GM13976 (cell line): ENCODE measurements at places on chromosomes 13 and 19.

DNA sequence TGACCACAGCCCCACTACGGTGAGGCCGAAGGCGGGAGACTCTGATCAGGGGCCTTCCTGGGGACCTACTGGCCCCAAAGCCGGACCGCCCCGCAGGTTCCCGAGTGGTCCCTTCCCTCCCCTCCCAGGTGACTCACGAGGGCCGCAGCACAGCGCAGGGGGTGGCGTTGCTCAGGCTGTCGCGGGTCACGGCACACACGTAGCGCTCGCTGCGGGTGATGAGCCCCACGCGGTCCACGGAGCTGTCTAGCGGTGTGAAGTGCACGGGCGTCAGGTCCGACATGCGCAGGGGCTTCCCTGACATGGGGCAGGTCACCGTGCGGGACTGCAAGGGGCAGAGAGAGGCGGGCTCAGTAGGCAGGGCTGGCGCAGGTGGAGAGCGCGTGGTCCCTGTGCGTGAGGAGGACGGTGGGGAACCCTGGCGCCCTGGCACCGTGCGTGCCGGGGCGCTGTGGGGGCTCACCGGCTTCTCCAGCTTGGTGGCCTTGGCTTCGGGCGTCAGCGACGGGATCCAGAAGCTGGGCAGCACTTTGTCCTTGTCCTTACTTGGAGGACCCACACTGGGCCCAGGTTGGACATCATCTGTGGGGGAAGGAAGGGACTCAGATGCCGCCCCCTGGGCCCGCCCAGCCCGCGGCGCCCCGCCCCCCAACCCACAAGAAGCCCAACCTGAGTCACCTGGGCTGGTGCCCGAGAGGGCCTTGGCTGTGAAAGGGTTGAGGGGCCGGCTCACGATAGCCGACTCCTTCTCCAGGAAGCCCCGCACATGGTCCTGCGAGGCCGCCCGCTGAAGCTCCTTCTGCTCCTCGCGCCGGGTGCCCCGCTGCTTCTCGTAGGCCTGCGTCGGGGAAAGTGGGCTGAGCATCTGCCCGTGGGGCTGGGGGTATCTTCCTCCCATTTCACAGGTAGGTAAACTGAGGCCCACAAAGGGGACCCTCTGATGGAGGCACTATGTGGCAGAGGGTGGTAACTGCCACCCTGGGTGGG, 23.7 kb downstream of the NOSIP start:
- no peak for DNase-seq

- no peak for DNase-seq
These were observed 230.7 kb upstream of the PRR20A start for GRCh38 chr13:56909896-56910600.

DNA sequence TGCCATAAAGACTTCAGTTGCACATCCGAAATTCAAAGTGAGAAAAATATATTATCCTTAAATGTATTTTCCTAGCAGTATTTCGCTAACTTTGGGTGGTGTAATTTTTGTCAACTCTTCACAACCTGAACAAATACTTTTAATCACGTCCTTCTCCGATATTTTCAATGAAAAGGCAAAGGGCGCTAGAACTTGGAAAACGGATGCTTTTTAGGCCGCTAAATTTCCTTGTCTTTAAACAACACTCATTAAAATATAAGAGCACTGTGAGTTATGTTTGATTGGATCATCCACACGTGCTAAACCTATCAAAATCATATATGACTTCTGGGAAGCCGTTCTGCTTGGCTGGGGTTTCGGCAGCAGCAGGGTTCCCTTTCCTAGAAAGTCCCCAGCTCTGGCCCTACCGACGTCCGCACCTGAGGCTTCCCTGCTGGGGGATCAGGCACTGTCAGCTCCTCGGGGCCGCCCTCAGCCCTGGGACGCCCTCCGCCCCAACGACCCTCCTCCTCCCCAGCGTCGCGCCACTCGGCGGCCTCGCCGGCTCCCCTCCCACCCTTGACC, 462 bp upstream of the MPHOSPH8 start:
- DNase-seq: no peak

DNA sequence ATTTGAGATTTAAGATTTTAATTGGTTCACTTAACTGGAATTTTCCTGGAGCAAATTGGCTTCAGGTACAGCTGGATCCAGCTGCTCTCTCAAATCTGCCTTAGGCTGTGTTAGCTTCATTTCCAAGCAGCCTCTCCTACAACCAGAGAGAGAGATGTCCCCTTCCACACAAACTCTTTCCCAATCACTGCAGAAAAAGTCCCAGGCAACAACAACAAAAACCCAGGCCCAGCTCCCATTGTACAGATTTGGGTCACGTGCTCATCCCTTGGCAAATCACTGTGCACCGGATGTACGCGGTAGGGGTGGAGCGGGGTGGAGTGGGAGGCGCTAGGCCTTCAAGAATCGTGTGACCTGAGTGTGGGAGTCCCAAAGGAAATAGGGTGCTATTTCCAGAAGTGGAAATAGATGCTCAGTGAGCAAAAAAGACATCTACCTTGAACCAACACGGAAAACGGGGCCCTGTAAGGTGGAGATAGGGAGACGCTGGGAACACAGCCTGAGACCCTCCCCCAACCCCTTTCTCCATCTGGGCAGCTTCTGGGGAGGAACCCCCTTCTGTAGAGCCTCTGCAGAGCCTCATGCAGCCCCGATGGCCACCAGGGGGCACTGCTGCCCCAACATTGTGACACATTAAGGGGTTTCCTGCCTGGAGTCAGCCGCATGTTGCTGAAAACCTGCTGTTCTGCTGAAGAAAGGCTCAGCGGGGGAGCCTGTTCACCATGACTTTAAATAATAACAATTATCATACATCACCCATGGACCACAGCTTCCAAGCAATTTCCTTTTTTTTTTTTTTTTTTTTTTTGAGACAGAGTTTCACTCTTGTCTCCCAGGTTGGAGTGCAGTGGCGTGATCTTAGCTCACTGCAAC, 25.4 kb downstream of the HPN start:
- DNase-seq: peak; percentile 92

GRCh38 chr13:27035892-27036235, 135.7 kb downstream of the USP12 start:
- DNase-seq: no peak

DNA sequence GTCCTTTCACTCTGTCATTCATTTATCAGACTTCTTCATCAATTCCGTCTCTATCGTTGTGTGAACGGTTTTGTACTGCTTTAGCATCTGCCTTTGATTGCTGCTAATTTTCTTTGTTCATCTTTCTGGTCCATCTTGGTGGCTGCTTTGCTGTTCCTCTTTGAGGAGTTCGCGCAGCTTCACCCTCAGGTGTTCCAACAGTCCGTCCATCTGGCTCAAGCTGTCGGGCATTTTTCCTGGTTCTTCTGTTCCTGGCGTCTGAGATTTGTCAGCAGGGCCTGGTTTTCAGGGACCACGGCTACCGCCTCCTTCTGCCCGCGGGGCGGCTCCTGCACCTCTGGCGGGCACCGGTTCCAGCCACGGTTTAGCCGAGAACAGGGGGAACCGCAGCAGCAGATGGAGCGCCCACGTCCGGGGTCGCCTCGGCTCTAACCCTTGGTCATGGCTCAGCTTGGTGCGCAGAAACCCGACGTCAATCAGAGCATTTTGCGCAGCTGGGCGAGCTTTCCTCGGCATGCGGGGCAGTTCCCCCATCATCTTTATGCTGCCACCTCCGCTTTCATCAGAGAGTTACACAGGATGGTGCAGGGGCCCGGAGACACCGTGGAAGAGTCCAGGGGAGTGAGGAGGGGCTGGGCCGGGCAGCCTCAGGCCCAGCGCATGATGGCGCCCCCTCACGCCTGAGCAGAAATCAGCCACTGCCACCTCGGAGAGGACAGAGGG, 89.5 kb downstream of the ZNF100 start:
- DNase-seq: no peak
